ENCODE measurements at places on chromosomes 7 and 10.

DNA sequence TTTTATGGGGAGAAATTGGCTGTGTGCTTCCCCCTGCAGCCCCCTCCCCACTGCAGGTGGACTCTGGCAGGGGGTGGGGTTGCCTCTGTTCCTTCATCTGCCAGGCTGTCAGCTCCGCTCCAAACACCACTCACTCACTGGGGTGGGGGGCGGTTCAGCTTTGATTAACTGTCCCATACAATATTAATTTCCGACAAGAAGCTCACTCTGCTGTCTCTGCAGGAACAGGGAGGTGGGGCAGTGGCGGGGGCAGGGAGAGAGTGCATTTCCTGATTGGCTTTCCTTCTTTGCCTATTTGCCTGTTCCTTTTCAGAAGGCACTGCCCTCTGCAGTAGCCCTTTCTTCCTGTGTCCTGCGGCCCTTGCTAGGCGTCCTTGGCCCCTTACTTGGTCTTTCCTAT, 500.8 kb downstream of the PLXNA4 start:
- DNase-seq: no peak

DNA sequence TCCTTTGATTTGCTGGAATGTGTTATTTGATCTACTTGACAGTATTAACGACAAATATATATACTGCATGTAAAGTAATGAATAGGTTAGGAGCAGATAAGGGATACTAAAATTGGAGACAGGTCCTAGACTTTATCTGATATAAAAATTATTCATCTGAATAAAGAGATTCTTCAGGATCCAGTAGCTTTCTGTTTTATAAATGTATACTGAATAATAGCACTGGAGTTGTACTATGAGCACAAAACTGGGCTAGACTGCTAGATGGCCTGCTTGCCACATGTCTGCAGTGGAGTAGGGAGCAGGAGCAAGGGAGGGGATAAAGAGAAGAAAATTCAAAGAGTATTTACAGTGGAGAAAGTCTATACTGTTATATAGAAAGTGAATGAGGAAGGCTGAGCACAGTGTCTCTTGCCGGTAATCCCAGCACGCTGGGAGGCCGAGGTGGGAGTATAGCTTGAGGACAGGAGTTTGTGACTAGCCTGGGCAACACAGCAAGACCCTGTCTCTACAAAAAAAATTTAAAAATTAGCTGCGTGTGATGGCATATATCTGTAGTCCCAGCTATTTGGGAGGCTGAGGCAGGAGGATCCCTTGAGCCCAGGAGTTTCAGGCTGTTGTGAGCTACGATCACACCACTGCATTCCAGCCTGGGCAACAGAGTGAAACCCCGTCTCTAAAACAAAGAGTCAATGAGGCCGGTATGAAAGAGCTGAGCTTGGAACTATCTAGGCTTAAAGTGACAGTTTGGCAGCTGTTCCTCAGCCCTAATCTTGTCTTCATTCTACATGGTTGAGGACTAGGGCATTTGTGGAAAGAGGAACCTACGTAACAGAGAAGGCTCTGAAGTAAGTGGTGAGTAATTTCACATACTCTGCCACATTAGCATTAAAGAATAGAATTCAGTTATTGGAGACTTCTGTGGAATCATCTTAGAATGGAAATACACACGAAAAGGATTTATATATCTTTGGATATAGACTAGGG, 41.8 kb downstream of the CD36 start:
- no peak for DNase-seq

GRCh38 chr10:6514844-6515780, 65.0 kb downstream of the PRKCQ start:
- DNase-seq: no peak

GRCh38 chr10:20835335-20835734, 61.8 kb downstream of the NEBL start:
- DNase-seq: no peak

DNA sequence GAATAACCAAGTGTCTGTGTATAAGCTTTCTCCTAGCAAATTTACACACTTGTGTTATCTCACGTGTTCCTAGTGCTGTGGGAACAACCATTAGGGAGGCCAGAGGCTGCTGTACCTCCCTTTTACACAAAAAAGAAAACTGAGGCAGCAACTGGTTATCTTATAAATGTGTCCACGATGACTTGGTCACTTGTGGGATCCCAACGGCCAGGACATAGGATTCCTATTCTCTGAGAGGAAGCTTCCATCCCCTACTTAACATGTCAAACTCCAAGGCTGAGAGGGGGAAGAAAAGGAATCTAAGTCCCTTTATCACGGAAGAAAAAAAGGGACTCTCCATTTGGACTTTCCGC, 484 bp downstream of the ZNF438 start:
- DNase-seq: no peak

- DNase-seq: no peak
These were observed 8.4 kb upstream of the PGAM2 start for GRCh38 chr7:44073664-44074348.

GRCh38 chr10:99938563-99938962, 71.2 kb downstream of the DNMBP start:
- no peak for DNase-seq

- DNase-seq: no peak
These were observed 68.0 kb upstream of the SAMD8 start for GRCh38 chr10:75043256-75044131.

DNA sequence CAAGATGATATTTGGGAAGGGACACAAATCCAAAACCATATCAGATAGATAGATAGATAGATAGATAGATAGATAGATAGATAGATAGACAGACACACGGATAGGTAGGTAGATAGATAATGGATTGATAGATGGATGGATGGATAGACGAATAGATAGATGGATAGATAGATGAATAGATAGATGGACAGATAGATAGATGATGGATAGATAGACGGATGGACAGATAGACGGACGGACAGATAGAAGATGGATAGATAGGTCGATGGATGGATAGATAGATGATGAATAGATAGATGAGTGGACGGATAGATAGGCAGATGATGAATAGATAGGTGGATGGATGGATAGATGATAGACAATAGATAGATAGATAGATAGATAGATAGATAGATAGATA, 39.8 kb downstream of the NPTX2 start:
- DNase-seq: no peak

GRCh38 chr7:91249506-91250233, 14.6 kb upstream of the FZD1 start:
- no peak for DNase-seq

- DNase-seq: no peak
These were observed 230.6 kb downstream of the BMPER start for GRCh38 chr7:34135924-34136323.

GRCh38 chr10:28280652-28281051, 22.2 kb downstream of the MPP7 start:
- no peak for DNase-seq

- no peak for DNase-seq
These were observed 114.4 kb upstream of the TCERG1L start for GRCh38 chr10:131425752-131426533.

- DNase-seq: no peak
These were observed 49.3 kb downstream of the DENND2A start for GRCh38 chr7:140591180-140591902.

DNA sequence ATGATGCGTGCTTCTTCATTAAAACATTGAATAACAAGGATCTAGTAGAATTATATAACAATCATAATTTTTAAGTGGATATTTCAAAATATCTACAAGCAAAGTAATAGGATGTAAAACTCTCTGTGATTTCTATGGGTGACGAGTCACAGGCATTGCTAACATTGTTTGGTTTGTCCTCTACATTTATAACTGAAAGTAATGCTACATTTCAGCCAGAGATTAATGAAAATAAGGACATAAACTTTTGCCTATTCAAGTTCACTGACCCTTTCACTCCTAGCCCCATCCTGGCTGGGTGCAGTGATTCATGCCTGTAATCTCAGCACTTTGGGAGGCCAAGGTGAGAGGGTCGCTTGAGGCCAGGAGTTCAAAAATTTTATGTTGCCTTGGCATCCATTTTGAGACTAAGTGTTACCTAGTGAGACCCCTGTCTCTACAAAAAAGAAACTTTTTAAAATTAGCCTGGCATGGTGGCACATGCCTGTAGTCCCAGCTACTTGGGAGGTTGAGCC, 38.4 kb upstream of the HSPA12A start:
- no peak for DNase-seq

DNA sequence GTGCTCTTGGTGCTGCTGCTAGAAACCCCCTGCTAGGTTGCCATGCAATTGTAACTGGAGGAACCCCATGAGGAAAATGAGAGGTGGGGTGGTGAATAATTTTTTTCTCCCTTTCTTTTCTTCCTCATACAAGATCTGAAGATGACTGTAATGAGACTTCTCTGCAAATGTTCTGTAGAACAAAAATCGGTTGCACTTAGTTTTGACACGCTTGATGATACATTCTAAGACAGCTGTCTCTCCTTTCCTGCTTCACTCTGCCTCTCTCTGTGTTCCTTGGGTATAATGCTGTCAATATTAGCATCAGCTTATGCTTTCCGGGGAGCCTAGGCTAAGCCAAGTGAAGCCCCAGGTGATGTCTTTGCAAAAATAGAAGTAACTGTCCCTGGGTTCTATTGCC, 721.5 kb downstream of the POM121L12 start:
- DNase-seq: no peak

- no peak for DNase-seq
These were observed 16.0 kb upstream of the TLL2 start for GRCh38 chr10:96529634-96530279.

GRCh38 chr10:78960316-78960800, 108.4 kb upstream of the ZMIZ1 start:
- DNase-seq: no peak

- no peak for DNase-seq
These were observed 56.2 kb upstream of the ATP6V0A4 start for GRCh38 chr7:138854115-138854645.

GRCh38 chr7:46672861-46673260, 751.8 kb upstream of the IGFBP3 start:
- no peak for DNase-seq

DNA sequence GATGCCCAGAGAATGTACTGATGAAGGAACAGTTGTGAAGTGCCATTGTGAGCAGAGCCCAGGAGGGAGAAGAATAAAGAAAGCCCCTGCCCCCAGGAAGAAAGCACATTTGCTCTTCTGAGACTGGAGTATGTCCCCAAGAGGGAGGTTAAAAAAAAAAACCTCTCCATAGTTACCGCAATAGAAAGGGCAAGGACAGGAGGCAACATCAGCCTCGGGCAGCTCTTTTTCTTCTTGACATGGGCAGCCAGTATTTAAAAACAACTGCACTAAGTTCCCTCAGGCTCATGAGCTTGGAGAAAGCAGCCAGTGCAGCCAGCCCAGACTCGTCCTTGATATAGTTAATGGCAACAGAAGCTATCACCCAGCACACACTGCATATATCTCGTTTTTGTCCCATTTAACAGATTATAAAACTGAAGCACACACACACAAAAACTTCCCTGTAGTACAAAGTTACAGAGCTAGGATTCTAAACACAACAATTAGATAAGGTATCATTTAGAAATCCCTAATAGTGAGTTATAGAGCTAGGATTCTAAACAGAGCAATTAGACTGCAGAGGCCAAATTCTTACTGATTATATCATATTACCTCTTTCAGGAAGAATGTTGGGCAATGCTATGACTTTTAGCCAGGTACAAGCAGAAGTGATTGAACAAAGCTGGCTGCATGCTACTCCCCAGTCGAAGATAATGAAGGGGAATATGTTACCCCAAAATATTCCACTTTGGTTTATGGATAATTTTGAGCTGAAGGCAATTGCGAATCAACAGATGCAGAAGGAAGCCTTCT, 823.5 kb downstream of the GRID1 start:
- DNase-seq: no peak

- no peak for DNase-seq
These were observed 19.7 kb upstream of the HGF start for GRCh38 chr7:81789406-81790119.

GRCh38 chr10:77393411-77393810, 244.2 kb downstream of the KCNMA1 start:
- no peak for DNase-seq

GRCh38 chr10:108789919-108790318, 1133.4 kb downstream of the XPNPEP1 start:
- no peak for DNase-seq

- no peak for DNase-seq
These were observed 34.3 kb upstream of the DNAJB12 start for GRCh38 chr10:72389014-72389413.
